ENCODE measurements at places on chromosomes 3 and 15. TPM values are rescaled to one million over a fixed set of nuclear protein-coding genes. Genes with fewer than 3 reads are reported as not detected.

Gene CFAP100
- not detected for total RNA-seq

Gene NECTIN3
- 64.5 TPM for total RNA-seq

Gene CNTN4
- not detected for total RNA-seq

Gene ABHD6
- 5.9 TPM for total RNA-seq

Gene NMNAT3
- 0.86 TPM for total RNA-seq

All from pulmonary artery endothelial cell (primary cell).